ENCODE measurements at places on chromosomes 1 and 21. TPM values are rescaled to one million over a fixed set of nuclear protein-coding genes. Genes with fewer than 3 reads are reported as not detected.

- DNase-seq: no peak
- no peaks in the 10 kb centered on the region for H3K27me3 ChIP-seq
- no peak overlapping the region for H3K27ac ChIP-seq
- peaks cover 89% of the 10 kb centered on the region for H3K4me1 ChIP-seq
- H3K4me3 ChIP-seq: no peak overlapping the region
- peaks cover 24% of the 10 kb centered on the region for H3K36me3 ChIP-seq
Observed at GRCh38 chr1:226697929-226698544, 41.0 kb downstream of the ITPKB start.

DCDC2B gene
- total RNA-seq: 0.11 TPM

GRCh38 chr1:164733734-164734133 lies 174.8 kb downstream of the PBX1 start:
- H3K4me3 ChIP-seq: no peak overlapping the region
- H3K36me3 ChIP-seq: no peaks in the 10 kb centered on the region
- no peaks in the 10 kb centered on the region for H3K4me1 ChIP-seq
- DNase-seq: no peak
- H3K27me3 ChIP-seq: no peaks in the 10 kb centered on the region
- H3K27ac ChIP-seq: no peak overlapping the region

- H3K27ac ChIP-seq: no peak overlapping the region
- no peak for DNase-seq
- no peaks in the 10 kb centered on the region for H3K36me3 ChIP-seq
- no peak overlapping the region for H3K4me3 ChIP-seq
Observed at GRCh38 chr1:205263580-205264190, 35.9 kb downstream of the TMCC2 start.
